ENCODE measurements at places on chromosomes 5 and 9.

DNA sequence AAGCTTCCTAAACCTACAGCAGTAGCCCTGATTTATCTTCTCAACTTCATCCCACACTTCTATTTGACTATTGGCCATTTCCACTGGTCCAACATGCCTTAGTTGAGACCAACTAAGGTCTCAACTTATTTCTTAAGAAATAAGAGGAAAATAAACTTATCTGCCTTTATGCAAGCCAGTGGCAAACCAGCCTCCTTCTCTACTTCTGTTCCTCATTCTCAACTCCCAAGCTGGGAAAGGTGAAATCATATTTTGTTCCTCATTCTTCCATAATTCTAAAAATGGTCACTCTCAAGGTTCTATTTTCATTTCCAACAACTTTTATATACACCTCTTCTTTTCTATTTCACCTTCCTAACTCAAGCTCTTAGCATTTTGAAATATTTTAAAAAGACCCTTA, 149.6 kb upstream of the C9orf72 start:
- DNase-seq = no peak

- no peak for DNase-seq
Observed at GRCh38 chr9:71485326-71485725, 283.0 kb downstream of the CEMIP2 start.

DNA sequence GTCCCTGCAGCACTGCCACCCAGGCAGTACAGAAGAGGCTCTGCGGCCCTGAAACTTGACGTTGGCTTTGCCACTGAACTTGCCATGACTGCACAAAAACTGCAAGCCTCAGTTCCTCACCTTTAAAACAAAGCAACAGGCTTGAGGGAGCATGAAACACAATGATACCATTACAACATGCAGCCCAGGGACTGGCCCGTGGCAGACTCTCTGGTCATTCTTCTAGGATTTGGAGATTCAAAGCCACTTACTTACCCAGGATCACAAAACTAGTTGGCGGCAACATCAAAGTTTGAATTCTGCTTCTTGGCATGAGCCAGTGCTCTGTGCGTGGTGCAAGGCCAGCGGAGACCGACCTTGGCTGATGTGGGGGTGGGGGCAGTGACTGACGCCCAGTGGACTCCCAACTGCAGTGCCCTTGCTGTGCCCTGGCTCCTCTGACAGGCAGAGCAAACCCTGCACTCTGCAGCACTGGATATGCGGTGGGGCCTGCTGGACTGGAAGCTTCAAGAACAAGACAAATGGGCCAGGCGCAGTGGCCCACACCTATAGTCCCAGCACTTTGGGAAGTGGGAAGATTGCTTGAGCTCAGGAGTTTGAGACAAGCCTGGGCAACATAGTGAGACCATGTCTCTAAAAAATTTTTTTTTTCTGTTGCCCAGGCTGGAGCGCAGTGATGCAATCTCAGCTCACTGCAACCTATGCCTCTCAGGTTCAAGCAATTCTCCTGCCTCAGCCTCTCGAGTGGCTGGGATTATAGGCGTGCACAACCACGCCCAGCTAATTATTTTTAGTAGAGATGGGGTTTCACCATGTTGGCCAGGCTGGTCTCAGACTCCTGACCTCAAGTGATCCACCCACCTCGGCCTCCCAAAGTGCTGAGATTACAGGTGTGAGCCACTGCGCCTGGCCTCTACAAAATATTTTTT, 18.9 kb downstream of the SQSTM1 start:
- no peak for DNase-seq

DNA sequence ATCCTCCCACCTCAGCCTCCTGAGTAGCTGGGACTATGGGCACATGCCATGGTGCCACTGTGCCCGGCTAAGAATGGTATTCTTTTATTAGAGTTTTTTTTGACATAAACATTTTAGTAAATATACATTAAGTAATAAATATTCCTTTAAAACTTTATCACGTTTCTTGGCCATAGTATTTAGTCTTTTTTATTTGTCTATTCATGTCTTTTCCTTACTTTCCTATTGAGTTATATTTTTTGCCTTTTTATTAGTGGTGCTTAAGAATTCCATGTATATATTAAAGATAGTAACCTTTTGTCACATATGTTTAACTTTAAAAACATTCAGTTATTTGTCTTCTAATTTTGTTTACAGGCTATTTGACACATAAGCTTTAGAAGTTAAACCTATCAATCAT, 73.4 kb downstream of the MARCHF3 start:
- no peak for DNase-seq

DNA sequence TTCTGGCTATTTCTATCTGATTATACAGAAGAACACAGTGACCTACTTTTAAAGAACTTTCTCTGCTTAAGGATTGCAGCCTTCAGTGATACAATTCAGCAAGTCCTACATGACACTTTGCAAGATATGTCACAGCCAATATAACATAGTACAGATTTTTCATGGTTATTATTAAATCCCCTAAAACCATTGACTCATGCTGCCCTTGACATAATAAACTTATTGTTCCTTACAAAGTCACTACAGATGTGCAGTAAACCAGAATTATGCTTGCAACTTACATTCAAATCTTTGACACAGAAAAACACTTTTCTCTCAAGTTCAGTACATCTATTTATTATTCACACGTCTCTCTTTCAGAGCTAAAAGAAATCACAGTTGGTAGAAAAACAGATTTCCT, 1136.3 kb upstream of the ACO1 start:
- DNase-seq = no peak

GRCh38 chr9:89746385-89747116, 141.7 kb downstream of the GADD45G start:
- DNase-seq = no peak

DNA sequence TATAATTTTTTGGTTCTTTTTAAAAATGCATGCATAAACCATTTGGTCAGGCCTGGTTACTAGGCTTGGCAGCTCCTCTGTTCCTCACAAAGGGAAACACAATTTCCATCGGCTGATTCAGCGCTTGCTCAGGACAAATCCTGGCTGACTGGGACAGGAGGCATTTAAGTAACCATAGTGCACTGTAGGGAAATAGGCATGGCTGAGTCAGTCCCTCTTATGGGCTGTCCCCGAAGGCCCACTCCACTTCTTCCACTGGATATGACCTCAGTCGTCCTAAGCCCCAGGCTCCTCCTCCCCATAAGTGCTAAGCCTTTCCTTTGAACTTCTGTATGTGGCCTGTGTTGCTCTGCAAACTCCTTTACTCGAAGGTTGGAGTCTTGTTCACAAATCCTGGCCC, 71.2 kb upstream of the GLIS3 start:
- DNase-seq = no peak

- no peak for DNase-seq
Observed at GRCh38 chr9:28598408-28598807, 1025.1 kb upstream of the C9orf72 start.

DNA sequence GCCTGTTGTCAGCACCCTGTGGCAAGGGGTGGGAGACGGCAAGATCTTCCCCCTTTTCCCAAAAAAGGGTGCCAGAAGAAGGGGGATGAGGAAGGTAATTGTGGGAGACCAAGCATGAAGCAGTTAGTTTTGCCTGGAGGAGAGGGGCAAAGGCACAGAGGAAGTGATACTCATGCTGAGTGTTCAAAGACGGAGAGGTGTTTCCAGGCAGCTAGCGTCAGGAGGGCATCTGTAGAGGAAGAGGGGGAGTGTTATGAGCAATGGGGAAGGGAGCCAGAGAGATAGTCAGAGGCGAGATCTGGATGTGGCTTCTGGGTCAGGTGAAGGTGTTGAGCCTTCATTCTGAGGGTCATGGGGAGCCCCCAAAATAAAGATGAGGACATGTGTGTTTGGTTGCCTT, 26.9 kb upstream of the ADAM19 start:
- no peak for DNase-seq

GRCh38 chr5:72845889-72846288, 29.4 kb downstream of the TNPO1 start:
- no peak for DNase-seq

GRCh38 chr9:128420651-128421481, at the start of gene CERCAM:
Gene CERCAM, plus strand, starts transcription at chr9:128420857. Its CDS starts 21 bp downstream, at chr9:128420878.
- no peak for DNase-seq

- no peak for DNase-seq
Observed at GRCh38 chr9:128689820-128690683, 1.0 kb downstream of the SET start.

DNA sequence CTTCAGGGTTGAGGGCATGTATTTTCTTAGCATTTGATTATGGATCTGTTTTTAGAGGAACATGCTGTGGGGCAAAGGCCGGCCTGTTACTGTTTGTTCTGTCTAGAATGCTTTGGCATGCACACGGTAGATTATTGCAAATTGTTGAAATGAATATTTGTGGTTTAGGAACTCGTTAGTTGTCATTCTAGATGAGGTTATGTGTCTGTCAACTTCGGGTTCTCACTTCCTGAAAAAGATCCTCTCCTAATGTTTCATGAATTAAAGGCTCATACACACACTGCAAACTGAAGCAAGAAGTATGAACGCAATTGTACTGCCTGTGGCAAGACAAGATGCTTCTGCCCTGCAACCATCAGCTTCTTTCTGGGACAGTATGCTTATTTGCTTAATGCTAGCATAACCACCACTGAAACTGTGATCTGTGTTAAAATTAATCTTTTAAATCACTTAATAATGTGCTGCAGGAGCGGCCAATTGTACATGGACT, 99.6 kb downstream of the BASP1 start:
- DNase-seq = no peak

GRCh38 chr5:16283791-16284190, 104.2 kb upstream of the MARCHF11 start:
- no peak for DNase-seq

DNA sequence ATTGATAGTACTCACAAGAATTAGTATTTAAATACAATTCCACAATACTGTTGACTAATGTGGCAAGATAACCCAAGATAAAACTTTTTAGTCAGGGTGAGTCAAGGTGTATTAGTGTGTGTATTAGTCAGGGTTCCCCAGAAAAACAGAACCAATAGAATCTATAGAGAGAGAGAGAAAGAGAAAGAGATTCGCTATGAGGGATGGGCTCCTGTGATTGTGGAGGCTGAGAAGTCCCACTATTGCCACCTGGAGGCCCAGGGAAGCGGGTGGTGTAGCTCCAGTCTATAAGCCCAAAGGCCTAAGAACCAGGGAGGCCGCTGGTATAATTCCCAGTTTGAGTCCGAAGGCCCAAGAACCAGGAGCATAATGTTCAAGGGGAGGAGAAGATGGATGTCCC, 10.0 kb upstream of the SHISAL2B start:
- no peak for DNase-seq

DNA sequence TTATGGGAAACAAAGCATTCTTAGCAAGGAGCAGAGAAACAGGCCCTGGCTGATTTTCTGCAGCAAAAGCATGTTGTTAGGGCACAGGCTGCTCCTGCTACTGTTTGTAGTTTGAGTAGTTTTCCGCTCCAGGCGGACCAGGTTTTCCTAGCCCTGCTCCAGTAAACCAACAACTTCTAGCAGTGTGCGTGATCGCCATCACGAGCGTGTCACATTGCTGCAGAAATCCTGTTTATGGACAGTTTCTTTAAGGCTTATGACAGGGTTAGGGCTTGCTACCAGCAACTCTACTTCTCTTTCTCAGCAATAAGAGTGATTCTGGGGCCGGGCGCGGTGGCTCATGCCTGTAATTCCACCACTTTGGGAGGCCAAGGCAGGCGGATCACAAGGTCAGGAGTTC, 803.9 kb upstream of the CDH10 start:
- no peak for DNase-seq

GRCh38 chr9:84374516-84374915, 34.0 kb upstream of the SLC28A3 start:
- DNase-seq = no peak

DNA sequence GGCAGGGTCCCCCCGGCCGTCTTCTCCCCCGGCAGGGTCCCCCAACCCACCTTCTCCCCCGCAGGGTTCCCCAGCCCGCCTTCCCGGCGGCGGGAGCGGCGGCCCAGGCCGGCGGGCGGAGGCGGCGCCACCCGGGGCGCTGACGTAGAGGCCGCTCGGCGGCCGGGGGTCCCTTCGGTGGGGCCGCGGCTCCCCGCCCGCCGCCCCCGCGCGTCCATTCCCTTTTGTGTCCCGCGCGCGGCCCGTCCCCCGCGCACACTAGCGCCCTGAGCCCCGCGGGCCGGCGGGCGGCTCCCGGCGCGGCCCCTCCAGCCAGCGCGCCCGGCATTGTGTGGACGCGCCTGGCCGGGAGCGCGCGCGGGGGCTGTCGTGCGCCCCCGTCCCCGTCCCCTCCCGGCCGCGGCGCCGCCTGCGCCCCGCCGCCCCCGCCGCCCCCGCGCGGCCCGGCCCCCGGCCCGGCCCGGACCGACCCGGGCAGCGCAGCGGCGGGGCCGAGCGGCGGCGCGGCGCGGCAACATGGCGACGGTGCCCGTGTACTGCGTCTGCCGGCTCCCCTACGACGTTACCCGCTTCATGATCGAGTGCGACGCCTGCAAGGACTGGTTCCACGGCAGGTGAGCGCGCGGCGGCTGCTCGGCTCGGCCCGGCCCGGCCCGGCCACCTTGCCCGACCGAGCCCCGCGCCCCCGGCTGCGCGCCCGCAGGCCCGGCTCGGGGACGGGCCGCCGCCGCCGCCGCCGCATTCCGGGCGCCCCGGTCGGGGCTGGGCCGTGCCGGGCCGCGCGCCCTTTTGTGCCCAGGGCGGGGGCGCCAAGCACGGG, at the start of gene PHF2:
TSS of gene PHF2 (plus strand) at position 327 of the 820 bp plus-strand sequence. CDS start at position 517, 190 bp downstream.
- no peak for DNase-seq

- DNase-seq = no peak
Observed at GRCh38 chr9:31320494-31320893, 1063.9 kb upstream of the ACO1 start.

DNA sequence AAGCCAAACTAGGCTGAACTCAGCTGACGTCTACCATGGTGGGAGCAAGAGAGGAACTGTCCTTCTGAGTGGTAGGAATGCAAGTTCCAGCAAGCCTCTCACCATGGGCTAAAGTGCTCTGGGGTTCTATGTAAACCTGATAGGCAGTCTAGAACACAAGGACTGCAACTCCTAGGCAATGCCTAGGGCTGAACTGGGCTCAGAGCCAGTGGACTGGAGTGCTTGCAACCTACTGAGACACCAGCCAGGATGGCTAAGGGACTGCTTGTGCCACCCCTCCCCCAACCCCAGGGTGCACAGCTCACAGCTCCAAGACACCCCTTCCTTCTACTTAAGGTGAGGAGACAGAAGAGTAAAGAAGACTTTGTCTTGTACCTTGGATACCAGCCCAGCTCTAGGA, 12.1 kb upstream of the RCL1 start:
- DNase-seq = no peak

DNA sequence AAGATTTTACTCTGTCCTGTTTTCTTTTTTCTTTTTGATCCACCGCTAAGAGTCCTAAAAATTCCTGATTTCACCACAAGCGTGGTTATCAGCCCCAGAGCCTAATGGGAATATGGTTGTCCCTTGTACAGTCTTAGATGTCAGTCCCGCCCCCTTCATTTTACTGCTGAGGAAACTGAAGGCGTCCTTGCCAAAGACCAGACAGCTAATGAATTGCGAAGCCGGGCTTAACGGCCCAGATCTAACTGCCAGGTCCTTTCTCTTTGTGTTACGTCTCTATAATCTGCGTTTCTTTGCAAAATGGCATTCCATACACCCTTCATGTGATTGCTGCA, 497 bp downstream of the NSA2 start:
- no peak for DNase-seq

DNA sequence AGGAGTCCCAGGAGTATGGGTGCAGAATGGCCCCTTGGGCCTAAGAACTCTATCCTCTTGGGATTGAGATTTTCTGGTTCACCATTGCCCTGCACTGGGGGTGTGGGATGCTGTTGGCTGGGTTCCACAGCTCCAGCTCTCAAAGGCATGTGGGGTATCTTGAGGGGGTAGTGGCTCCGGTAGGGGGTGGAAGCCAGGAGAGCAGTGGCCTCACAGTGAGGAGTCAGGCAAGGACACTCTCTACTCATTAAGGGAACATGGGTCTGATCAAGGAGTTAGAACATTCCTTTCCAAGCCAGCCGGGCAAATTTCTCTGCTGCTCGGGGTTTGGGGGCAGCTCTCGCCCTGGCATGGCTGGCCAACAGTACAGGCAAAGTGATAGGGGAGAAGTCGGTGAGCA, 33.0 kb downstream of the LARP1 start:
- no peak for DNase-seq
